ENCODE measurements at places on chromosomes 16 and 17.

DNA sequence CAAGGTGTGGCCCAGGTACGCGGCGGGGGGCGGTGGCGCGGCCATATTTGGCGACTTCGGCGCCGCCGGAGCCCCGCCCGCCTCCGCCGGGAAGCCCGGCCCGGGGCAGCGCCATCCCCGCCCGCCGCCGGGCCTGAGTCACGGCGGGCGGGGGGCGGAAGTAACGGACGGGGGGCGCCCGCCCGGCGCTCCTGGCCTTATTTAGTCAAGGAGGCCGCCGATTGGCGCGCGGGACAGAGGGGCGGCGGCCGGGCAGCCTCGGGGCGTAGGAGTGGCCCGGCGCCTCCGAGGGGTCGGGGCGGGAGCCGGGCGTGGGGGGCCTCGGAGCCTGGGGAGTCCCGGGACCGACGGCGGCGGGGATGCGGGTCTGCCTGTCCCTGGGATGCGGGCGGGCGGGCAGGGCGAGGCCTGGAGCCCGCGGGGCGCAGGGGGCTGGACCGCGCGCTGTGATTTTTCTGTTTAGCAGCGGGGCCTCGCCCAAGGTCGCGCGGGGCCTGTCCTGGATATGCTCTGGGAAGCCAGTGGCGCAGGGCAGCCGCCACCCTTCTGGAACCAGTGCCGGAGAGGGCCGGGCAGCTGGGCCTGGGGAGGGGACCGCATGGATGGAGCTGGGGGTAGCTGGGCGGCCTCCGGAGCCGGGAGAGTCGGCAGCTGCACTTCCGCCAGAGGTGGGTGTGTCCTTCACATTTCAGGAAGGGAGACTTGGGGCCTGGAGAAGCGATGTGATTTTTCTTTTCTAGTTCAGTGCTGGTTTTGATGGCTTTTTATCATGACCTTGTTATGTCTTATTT, 2.3 kb upstream of the ACTG1 start:
- peak; percentile 66 for DNase-seq

GRCh38 chr17:50501054-50501453, 7.2 kb upstream of the MYCBPAP start:
- DNase-seq, result peak; percentile 42

- DNase-seq, result no peak
Observed at GRCh38 chr17:51128076-51128475, 7.4 kb upstream of the SPAG9 start.

GRCh38 chr17:68089881-68090280, 54.3 kb downstream of the KPNA2 start:
- peak; percentile 13 for DNase-seq

GRCh38 chr17:45902892-45903346, 8.6 kb downstream of the MAPT start:
- no peak for DNase-seq

- DNase-seq, result peak; percentile 67
Observed at GRCh38 chr16:4505356-4506147, 29.4 kb downstream of the HMOX2 start.

- DNase-seq, result no peak
Observed at GRCh38 chr17:47857551-47858455, 6.8 kb upstream of the SP6 start.

DNA sequence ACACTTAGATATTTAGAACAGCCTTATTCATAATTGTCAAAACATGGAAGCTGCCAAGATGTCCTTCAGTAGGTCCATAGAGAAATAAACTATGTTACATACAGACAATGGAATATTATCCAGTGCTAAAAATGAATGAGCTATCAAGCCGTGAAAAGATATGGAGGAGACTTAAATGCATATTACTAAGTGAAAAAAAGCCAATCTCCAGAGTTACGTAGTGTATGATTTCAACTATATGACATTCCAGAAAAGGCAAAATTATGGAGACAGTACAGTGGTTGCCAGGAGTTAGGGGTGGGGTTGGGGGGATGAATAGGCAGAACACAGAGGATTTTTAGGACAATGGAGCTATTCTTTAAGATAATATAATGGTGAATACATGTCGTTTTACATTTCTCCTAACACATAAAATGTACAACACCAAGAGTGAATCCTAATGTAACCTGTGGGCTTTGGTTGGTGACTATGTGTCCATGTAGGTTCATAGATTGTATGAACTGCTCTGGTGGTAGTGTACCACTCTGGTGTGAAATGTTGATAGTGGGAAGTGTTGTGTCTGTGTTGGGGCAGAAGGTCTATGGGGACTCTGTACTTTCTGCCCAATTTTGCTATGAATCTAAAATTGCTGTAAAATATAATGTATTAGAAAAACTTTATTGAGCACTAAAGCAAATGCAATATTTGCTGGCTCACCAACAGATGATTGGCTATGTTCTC, 122.6 kb downstream of the USP22 start:
- no peak for DNase-seq

GRCh38 chr16:1451702-1452392, 7.5 kb upstream of the CCDC154 start:
- no peak for DNase-seq

Data from stimulated activated CD4-positive, alpha-beta T cell treated with anti-CD3 and anti-CD28 coated beads, Interleukin-4, amount 100 ng/mL, for 24 hours (primary cell).